ENCODE measurements at places on chromosomes 7 and 10. TPM values are rescaled to one million over a fixed set of nuclear protein-coding genes. Genes with fewer than 3 reads are reported as not detected.

PRLHR gene
- not detected for total RNA-seq

DNA sequence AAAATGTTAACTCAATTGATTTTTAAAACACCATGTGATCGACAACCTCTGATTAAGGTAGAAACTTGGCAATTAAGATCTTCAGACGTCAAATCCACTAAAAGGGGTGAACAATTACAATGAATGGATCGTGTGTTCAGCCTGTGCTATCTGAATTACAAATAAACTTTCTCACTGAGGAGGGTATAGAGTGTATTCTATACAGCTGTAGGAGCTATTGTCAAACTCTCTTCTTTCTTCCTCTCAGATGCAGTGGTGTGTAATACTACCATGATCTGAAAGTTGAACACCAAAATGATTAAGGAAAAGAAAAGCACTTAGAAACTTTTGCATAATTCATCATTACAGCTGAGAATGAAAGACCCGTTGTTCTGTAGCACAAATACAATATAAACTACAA, 32.2 kb upstream of the MACC1 start:
- no peak overlapping the region for H3K4me3 ChIP-seq
- no peaks in the 10 kb centered on the region for H3K4me1 ChIP-seq
- H3K27me3 ChIP-seq = no peaks in the 10 kb centered on the region
- H3K36me3 ChIP-seq = no peaks in the 10 kb centered on the region

MNX1 gene
- total RNA-seq = not detected

DNA sequence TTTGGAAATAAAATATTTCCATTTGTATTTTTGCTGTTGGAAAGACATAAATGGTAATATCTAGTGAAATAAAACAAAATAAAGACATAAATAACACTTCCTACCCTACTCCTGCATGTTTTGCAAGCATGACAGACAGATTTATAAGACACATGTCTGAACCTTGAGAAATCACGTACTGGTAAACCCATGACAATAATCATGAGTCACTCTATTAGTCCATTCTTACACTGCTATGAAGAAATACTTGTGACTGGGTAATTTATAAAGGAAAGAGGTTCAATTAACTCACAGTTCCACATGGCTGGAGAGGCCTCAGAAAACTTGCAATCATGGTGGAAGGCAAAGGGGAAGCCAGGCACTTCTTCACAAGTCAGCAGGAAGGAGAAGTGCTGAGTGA, 942.2 kb downstream of the REEP3 start:
- no peak overlapping the region for H3K4me3 ChIP-seq
- no peak for DNase-seq
- no peaks in the 10 kb centered on the region for H3K4me1 ChIP-seq
- no peaks in the 10 kb centered on the region for H3K36me3 ChIP-seq

- H3K4me1 ChIP-seq = peaks cover 12% of the 10 kb centered on the region
- H3K27ac ChIP-seq = no peak overlapping the region
- no peaks in the 10 kb centered on the region for H3K36me3 ChIP-seq
- DNase-seq = no peak
- H3K4me3 ChIP-seq = no peak overlapping the region
- no peaks in the 10 kb centered on the region for H3K27me3 ChIP-seq
Measured at GRCh38 chr7:112267944-112268691, 61.6 kb downstream of the ZNF277 start.

FAM13C gene
- total RNA-seq = not detected

SPDYE8 gene
- total RNA-seq = not detected

UTF1 gene
- total RNA-seq = not detected

FAM25C gene
- not detected for total RNA-seq

Measured in CD8-positive, alpha-beta memory T cell (primary cell).